ENCODE measurements at places on chromosomes 2 and 18.

GRCh38 chr18:10074110-10074509, 160.3 kb downstream of the VAPA start:
- DNase-seq, result no peak

DNA sequence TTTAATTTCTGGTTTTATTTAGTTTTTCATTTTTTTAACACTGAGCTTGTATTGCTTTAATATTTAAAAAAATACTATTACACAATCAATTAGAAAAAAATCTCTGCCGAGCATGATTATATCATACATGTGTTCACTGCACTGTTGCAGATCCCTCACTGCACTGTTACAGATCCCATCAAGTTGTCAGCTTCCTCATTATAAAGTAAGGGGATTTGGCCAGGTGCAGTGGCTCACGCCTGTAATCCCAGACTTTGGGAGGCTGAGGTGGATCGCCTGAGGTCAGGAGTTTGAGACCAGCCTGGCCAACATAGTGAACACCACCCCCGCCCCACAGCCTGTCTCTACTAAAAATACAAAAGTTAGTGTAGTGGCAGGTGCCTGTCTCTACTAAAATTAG, 33.0 kb upstream of the METTL21A start:
- DNase-seq, result no peak

- DNase-seq, result no peak
These were observed 77.2 kb upstream of the NDUFV2 start for GRCh38 chr18:9025091-9025838.

- no peak for DNase-seq
These were observed 12.6 kb upstream of the RAB1A start for GRCh38 chr2:65142515-65142914.

- DNase-seq, result no peak
These were observed 129.1 kb downstream of the ANKRD44 start for GRCh38 chr2:197181491-197181890.

- DNase-seq, result no peak
These were observed 108.8 kb upstream of the SLC1A4 start for GRCh38 chr2:64880193-64880951.

DNA sequence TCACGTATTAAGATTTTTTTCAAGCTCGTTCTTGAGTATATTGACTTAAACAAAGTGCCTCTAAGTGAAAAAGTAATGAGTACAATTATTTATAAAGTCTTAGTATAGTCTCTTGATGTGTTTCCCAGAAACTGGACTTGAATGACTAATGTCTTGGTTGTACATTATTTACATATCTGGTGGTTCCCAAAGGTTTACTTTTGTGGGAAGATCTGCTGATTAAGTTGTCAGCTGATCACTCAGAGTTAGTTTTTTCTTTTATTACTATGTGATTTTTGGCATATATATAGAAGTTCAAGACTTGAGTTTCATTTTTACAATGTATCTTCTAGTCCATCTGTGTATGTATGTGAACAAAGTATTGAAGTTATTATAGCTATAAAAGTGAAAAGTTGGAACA, 29.5 kb downstream of the RNF144A start:
- no peak for DNase-seq

DNA sequence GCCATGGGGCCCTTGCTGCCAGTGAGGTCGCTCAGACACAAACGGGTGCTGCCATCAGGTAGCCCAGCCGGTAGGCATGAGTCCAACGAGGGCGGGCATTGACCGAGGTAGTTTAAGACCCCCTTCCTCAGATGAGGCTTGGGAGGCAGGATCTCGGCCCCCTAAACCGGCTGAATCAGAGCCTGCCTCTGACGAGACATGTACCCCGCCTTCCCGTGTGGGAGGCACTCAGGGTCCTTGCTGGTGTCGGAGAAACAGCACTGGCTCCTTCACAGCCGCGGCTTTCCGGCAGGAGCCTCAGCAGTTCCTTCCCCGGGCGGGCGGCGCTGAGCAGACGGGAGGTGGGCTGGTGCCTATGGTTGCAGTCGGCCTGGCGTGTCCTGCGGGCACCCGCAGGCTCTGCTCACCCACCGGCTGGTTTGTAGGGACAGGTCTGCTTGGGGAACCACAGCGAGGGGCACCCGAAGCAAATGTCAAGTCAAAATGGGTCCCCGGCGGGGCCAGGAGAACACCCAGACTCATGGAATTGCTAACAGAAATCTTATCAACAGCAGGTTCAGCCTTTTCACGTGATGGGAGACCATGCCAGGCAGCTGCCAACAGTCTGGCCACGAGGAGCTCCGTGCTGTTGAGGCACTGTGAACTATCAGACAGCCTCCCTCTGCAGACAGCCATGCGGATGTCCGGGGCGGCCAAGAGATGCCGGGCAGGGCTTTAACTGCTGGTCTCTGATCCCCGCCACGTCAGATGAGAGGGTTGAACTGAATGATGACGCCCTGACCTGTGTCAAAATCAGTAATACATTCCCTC, 2.8 kb downstream of the KCNG2 start:
- DNase-seq, result no peak

DNA sequence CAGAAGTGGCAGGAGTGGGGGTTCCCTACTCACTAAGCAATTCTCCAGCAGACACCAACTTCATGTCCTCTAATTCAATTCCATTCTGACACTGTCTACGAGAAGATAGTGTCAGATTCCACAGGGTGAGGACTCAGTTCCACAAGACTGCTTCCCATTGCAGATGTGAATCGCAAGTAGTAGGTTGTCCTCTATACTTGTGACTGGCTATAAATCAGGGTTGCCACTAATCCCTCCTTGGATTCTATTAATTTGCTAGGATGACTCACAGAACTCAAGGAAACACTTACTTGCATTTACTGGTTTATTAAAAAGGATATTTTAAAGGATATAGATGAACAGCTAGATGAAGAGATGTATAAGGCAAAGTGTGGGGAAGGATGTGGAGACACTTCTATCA, 184.1 kb upstream of the ACVR2A start:
- DNase-seq, result no peak

GRCh38 chr2:48525269-48525943, 4.5 kb upstream of the STON1 start:
- DNase-seq, result no peak

DNA sequence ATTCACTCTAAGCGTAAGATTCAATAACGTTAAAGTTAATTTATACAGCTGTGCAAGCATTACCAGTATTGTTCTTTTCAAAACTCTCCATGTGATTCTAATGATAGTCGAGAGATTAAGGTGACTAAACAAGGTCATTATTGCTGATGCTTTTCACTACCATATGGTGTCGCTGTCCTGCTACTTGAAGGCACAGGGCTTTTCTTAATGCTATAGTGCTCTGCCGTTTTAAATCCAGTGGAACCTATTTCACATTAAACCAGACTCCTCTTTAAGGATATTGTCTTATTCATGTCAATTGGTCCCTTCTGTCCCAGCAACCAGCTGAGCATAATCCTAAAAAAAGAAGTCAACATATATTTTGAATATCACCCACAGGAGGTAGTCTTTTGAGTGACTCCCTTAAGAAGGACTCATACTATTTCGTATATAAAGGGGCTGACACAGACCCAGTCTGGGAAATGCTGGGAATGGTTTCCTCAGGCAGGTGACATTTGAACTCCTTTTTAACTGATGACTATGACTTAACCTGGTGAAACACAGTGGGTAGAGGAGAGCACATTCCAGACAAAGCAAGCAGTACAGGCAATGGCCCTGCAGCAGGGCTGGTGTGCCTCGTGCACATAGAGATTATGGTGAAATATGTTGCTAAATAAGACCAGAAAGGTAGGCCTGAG, 53.9 kb upstream of the CYTIP start:
- DNase-seq, result peak; percentile 5

DNA sequence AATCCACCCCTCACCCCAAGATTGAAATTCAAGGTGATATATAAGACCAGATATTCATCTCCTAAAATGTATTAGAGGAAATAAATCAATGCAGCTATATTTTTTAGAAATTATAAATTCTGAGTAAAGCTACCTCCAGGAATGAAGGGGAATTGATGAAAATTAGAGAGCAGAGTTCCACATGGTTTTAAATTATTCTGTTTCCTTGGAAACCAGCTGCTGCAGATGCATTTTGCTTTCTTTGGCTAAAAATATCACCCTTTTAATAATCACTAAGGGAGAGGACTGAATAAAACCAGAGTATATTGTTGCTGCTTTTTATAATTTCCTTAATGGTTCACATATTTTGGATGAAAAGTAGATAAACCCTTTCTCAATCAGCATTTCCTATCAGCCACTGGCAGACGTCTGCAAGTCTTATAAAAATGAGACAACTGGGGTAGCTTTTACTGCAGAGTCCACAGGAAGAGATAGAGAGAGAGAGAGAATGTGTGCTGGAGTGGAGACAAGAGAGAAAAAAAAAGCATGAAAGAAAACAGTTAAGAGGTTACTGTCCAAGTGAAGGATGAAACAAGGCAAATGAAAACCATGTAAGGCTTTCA, 2.0 kb downstream of the CSRNP3 start:
- DNase-seq, result no peak

- no peak for DNase-seq
These were observed 1.8 kb downstream of the ENOSF1 start for GRCh38 chr18:710418-711300.

DNA sequence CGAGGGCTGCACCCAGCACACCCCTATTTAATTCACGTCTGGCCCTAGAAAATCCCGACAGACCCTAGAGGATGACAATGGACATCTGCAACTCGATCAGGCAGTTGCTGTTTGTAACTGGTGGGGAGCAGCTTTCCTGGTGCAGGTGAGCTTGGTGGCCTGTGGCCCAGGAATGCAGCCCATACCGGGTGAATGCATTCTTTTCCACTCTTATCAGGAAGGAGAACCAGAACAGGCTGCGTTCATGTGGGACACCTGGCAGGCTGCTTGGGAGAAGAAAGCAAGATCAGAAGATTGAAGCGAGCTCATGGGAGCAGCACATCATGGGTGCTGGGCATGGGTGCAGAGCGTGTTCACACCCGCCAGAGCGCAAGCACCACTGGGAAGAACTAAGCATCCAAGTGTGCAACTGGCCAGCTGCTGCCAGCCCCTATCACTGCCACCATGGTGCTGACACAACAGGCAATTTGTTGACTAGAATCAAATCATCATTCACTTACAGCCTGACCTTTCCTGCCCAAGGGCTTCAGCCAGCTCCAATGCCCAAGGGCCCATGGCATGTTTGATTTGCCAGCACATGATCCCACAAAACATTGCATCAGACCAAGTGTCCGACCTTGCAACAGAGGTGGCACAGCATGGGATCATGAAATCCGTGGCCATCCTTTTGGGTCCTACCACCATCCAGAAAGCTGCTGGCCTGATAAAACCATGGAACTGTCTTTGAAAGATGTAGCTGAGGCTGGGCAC, 241.7 kb upstream of the ID2 start:
- no peak for DNase-seq

- DNase-seq, result no peak
These were observed 10.6 kb downstream of the DNAJB2 start for GRCh38 chr2:219289537-219290361.

DNA sequence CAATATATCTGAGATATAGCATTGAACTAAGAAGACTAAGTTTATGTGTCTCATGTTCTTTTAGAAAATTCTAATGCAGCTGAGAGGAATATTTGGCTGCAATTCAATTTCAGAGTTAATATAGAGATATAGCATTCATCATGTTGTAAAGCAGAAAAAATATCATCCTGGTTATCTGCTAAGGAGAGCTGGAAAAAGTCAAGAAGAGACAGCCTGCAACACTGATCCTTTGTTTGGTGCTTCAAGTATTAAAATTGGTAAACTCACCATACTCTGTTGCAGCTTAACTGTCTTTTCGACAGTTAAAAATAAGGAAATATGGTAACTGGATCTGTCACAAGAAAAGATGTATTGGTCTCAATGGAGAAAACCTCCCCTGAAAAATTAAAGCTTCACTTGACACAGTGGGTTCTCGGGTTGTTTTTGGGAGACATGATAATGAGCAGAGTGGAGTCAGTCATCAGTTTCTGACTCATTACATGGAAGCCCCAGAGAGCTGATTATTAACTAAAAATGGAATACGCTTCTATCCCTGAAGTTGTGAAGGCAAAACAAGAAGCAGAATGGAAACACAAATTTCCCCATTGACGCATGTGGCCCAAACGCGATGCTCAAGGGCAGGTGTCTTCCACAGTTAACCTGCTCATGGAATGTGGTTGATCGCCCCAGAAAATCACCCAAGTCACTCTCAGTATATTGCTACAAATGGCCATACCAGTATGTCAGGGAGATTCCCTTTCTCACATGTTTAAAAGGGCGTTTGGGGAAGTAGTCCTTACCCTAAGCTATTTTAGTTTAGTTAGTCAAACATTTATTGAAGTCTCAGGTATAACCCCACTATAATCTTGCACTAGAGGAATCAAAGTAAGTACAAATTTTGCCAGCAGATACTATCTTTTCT, 8.2 kb downstream of the BCL2 start:
- DNase-seq, result no peak
